ENCODE measurements at places on chromosomes 12 and 14. TPM values are rescaled to one million over a fixed set of nuclear protein-coding genes. Genes with fewer than 3 reads are reported as not detected.

DNA sequence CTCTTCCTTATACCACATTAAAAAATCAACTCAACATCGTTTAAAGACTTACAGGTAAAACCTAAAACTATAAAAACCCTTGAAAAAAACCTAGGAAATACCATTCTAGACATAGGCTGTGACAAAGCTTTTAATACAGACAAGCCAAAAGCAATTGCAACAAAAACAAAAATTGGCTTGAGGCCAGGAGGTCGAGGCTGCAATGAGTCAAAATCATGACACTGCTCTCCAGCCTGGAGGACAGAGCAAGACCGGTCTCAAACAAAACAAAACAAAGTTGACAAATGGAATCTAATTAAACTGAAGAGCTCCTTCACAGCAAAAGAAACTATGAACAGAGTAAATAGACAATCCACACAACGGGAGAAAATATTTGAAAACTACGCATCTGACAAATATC, 1057.8 kb downstream of the FSCB start:
- no peak for DNase-seq

The RERGL gene
- total RNA-seq, result not detected

The KERA gene
- not detected for total RNA-seq

DNA sequence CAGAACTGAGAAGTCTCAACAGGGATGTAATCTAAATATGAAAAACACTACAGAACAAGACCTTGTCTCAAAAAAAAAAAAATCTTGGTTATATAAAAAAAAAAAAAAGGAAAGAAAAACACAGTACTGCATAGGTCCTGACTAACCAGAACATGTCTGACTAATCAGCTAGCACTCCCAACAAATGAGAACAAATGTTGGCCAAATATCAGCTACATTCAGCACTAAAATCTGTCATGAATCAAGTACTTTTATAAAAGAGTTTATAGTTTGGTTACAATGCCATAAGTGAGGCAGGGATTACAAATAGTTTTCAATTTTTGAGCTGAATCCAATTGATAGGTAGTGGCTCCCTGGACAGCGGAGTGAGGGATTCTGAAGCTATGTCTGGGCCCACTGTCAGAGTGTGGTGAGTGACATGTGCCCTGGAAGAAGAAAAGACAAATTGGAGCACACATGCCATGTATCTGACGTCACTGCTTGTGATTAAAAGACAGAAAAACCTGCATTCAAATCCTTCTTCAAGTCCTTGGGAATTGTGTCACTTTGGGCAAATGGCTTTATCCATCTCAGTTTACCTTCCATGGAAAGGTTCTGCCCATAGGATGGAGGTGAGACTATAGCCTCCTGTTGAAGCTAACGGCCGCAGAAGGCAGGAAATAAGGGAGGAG, 5.6 kb upstream of the FAM234B start:
- DNase-seq, result no peak
